ENCODE measurements at places on chromosomes 1 and 21.

DNA sequence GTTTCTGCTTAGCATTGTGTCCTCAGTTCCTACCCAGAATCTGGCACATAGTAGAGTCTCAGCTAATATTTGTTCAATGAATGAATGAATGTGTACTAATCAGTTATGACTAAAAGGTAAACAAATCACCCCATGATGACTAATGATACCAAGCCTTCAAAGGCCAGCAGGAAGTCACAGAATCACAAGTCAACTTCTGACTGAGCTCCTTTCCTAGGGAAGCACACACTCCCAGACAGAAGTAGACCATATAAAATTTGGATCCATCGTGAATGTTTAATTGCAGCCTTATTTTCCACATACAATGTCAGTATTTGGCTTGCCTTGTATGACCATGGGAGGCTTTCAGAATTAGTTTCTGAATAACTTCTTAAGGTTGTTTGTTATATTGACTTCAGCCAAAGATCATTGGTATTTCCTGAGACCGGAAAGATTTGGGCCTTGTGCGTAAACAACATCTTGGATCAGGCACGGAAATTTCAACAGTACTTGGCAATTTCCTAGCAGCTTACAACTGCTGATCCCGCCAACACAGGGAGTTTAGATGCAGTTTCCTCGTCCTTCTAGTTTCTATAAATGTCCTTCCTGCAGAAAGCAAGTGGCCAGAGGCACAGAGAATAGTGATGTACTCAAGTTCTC lies 185.9 kb upstream of the ATP1B1 start:
- DNase-seq, result no peak

GRCh38 chr1:109611308-109611990 lies 8.0 kb downstream of the GNAT2 start:
- DNase-seq, result no peak

- DNase-seq, result no peak
Measured at GRCh38 chr1:75922698-75923097, 9.5 kb downstream of the ASB17 start.

GRCh38 chr1:75768016-75768415 lies 18.0 kb upstream of the RABGGTB start:
- no peak for DNase-seq

- no peak for DNase-seq
Measured at GRCh38 chr1:206573319-206573718, 38.9 kb downstream of the EIF2D start.

DNA sequence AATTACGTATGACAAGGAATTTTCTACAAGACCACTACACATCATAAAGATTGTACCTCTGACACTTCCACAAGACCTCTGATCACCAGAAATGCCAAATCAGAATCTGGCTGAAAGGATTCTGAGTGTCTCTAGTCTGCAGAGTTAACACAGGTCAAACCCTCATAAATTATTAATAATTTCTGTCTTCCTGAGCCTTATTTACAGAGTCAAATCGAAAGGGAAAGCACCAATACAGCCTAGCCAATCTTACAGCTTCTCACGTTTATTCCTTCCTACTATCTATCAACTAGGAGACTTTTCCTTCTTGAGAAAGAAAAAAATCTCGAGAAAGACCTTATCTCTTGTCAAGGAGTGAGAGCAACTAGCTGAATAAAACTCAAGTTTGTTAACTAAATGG lies 2151.6 kb downstream of the MRPL39 start:
- DNase-seq, result no peak

Data from posterior vena cava (tissue), 2 donors.